Forelimb muscle (tissue), 1 donor: ENCODE measurements at places on chromosomes 6 and 20. TPM values are rescaled to one million over a fixed set of nuclear protein-coding genes. Genes with fewer than 3 reads are reported as not detected.
A peak's percentile ranks its signal among the peaks of the same experiment; 100 is the strongest.

- no peak for DNase-seq
These were observed 453 bp downstream of the CEP57L1 start for GRCh38 chr6:109095835-109096084.

HS3ST5 gene
- polyA plus RNA-seq, result 0.54 TPM

DNA sequence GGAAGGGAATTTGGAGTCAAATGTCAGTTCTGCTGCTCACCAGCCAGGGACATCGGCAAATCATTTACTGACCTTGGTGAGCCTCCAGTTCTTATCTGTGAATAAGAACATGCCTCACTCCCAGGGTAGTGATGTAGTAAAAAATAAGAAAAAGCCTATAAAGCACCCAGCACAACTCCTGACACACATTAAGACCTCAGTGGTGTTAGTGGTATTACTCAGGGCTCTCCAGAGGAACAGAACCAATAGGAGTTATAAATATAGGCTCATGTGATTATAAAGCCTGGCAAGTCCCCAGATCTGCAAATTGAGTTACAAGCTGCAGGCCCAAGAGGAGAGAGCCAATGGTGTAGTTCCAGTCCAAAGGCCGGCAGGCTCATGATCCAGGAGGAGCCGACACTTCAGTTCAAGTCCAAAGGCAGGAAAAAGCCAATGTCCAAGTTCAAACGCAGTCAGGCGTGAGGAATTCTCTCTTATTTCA lies 71.3 kb upstream of the EYA2 start:
- DNase-seq, result peak; percentile 35

VSTM2L gene
- polyA plus RNA-seq, result 3.5 TPM

DNA sequence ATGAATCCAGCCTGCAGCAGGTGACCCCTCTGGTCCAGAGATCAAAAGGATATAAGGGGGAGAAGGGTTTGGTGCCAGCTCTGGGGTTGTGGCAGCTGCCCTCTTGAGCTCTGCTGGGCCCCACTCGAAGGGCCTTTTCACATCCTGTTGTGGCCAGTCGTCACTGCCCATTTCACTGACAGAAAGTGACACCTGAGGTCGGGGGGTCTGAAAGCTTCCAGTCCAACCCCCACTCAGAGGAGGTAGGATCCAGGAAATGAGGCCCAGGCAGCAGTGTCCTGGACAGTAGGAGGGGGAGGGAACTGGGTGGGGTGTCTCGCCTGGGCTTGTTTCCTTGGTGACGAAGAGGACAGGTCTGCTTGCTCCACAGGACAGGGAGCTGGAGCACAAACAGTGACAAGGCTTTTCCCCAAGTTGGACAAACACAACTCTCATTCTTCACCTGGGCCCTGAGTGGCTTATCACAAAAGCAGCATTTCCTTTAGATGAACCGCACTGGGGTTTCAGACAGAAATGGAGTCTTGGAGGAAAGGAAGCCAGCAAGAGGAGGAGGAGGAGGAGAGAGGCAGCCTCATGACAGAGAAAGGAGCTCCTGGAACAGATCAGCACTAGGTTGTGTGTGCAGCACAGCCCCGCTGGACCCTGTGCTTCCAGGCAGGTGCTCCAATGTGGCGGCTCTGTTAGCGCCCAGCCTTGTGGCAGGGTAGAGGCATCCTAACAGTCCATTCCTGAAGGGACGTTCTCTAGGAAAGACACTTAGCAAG lies 11.0 kb downstream of the FRS3 start:
- DNase-seq, result no peak
